Mammary microvascular endothelial cell (primary cell): ENCODE measurements at places on chromosomes 4 and X. TPM values are rescaled to one million over a fixed set of nuclear protein-coding genes. Genes with fewer than 3 reads are reported as not detected.

CXXC4 gene
- not detected in 2 replicates for total RNA-seq

TMEM128 gene
- total RNA-seq = 14.9 and 17.7 TPM in 2 replicates

TLR2 gene
- total RNA-seq = 13.8 and 18.1 TPM in 2 replicates

BMX gene
- 13.5 and 14.0 TPM in 2 replicates for total RNA-seq

DRP2 gene
- total RNA-seq = 0.15 and 0.47 TPM in 2 replicates

NAP1L2 gene
- 0.34 and 1.6 TPM in 2 replicates for total RNA-seq
